Endothelial cell (in vitro differentiated cells): ENCODE measurements at places on chromosomes 11 and 22.

DNA sequence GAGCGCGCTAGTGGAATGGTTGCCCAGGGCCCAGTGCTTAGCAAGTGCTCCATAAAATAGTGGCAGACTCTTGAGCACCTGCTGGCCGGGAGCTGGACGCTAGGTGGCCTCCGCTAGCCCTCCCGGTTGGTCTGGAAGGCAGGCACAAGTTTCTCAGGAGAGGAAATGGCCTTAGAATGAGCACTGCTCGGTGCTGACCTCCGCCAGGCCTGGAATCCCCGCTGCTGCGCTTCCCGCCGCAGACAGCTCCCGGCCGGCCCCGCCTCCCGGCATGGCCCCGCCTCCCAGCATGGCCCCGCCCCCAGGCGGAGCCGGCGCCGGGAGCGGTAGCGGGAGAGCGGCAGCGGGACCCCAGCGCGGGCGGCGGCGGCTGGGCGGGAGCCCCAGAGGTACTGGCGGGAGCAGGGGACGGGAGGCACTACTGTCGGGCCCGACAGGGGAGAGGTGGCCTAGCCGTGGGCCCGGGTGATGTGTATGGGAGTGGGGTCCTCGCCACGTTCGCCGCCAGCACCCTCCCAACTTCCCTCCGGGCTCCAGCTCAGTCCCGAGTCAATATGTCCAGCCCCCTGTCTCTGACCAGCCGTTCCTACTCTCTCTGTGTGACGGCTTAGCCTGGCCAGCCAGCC, at the start of gene SIPA1:
SIPA1 (plus strand) TSS at position 308 of the 626 bp plus-strand sequence. CDS start 2,821 bp downstream, outside the sequence.
- peak; percentile 93 for DNase-seq

DNA sequence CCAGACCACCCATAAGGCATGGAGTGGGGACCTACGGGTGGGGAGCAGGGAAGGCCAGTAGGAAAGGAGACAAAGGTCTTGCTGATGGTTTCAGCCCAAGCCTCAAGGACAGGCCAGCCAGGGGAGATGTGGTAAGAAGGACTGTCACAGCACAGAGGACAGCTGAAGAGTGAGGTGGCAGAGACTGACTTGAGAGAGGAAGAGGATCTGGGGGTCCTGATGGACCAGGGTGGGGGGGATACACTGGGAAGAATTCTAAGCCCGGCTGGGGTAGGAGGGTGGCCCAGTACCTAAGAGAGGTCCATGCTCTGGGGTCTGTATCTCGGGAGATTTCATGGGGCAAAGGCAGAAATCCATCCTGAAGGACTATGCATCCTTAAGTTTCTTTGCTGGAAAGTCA, 66.1 kb upstream of the THY1 start:
- no peak for DNase-seq

DNA sequence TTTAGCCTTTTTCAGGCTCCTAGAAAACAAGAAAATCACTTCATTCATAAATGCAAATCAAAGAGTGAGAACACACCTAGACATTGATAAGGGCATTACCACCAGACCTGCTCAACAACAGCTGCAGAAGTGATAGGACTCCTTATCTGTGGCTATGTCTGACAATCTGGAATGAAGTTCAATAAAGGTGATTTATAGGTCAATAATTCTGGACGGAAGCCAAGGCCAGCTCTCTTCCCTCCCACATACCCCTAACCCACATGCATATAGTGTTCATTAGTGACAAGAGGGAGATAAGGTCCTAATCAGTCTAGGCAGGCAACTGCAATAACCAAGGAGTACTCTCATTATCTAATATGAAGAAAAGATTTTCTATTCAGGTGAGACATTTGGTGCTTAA, 111.3 kb downstream of the ETS1 start:
- DNase-seq: no peak

DNA sequence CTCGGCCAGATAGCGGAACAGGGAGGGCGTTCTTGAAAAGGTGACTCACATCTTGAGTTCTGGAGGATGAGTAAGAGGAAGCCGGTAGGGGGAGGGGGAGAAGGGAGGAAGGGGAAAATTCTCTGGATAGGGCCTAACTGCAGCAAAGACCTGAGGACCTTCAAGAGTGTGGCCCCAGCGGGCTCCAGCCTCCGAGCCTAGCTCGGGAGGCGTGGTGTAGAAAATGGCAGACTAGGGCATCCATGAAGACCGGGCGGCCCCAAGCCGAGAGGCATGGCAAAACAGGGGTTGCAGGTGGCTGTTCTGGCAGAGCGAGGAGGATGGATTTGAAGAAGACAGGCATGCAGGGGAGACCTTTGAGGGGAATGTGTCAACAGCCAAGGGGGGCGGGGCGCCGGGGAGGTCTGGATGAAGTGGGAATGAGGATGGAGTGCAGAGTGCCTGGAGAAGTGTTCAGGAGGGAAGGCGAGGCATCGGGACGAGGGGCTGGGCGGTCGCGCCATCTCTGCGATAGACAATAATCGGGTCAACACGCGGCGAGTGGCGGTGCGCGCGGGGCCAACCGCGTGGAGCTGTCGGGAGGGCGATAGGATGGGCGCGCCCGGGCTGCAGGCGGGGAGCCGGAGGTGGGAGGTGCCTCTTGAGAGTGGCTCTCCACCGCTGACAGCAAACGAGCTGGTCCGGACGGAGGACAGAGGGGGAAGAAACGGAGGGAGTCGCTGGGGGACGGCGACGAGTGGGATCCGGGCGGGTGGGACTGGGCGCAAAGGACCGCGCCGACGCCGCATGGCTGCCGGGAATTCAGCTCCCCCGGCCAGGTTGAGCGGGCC, 40.0 kb upstream of the CREB3L1 start:
- DNase-seq: peak; percentile 56

DNA sequence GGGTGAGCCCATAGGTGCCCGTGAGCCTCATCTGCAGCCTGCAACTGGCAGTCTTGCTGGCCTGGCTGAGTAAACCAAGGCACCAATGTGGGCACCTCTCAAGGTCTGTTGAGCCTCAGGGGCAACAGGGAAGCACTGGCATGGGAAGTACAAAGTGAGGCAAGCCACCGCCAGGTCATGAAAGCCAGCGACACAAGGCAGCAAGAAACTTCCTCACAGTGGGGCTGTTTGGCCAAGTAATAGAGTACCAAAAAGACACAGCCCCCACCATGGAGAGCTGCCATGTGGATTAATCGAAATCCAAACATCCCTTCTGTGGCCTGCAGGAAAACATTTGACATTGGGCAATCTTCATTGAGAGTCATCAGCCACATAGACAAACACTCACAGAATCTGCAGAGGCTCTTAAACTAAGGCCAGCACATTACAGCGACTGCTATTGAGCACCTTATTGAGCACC, 43.6 kb upstream of the FIBIN start:
- no peak for DNase-seq

- DNase-seq: no peak
These were observed 14.0 kb upstream of the MMP7 start for GRCh38 chr11:102544594-102544993.

DNA sequence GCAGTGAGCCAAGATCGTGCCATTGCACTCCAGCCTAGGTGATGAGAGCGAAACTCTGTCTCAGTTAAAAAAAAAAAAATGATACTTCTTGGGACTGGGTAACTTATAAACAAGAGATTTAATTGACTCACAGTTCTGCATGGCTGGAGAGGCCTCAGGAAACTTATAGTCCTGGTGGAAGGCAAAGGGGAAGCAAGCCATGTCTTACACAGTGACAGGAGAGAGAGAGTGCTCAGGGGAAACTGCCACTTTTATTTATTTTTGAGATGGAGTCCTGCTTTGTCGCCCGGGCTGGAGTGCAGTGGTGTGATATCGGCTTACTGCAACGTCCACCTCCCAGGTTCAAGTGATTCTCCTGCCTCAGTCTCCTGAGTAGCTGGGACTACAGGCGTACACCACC, 8.2 kb downstream of the SDF2L1 start:
- no peak for DNase-seq

DNA sequence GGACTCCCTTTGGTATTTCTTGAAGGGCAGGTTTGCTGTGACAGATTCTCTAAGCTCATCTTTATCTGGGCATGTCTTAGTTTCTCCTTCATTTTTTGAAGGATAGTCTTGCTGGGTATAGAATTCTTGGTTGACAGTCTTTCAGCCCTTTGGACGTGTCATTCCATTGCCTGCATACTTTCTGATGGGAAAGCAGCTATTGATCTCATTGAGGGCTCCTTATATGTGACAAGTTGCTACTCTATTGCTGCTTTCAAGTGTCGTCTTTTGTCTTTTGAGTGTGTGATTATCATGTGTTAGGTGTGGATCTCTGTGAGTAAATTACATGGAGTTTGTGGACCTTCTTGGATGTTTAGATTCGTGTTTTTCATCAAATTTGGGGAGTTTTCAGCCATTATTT, 21.9 kb downstream of the IGHMBP2 start:
- DNase-seq: no peak

GRCh38 chr22:41364955-41365354, 16.8 kb upstream of the TEF start:
- DNase-seq: no peak

DNA sequence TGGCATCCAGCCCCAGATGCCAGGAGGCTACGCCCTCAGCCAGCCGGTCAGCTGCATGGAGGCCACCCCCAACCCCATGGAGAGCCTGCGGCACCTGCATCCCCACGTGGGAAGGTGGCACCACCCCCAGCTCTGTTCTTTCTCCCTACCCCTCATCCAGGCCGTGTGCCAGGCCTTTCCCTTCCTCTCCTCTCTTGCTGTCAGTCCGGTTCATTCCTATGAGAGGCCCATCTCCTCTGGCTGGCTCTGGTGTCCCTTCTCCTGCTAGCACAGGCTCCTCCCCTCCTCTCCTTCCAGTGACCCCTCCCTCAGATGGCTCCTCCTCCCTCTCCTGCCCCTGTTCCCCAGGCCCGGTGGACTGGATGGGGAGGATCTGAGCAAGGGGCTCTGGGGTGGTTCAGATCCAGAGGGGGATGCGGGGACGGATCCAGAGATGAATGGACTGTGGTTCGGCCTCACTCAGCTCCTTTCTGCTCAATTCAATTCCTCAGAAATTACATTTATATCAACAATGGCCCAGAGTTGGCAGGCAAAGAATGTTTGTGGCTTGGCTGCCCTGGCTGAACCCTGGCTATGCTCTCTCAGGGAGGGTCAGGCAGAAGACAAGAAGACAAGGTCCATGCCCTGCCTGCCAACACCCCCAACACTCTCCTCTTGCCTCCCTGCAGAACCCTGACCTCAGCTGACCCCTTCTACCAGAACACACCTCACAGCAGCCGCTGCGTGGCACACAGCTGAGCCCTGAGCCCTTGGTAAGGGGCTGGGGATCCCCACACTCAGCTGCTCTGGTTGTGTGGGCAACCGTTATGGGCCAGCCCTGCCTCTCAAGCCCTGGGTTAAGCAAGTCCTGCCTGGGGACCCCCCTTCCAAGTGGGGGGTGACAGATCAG, 18.5 kb upstream of the LRRC10B start:
- no peak for DNase-seq

- DNase-seq: no peak
These were observed 39.3 kb downstream of the KCNJ4 start for GRCh38 chr22:38415561-38416321.

DNA sequence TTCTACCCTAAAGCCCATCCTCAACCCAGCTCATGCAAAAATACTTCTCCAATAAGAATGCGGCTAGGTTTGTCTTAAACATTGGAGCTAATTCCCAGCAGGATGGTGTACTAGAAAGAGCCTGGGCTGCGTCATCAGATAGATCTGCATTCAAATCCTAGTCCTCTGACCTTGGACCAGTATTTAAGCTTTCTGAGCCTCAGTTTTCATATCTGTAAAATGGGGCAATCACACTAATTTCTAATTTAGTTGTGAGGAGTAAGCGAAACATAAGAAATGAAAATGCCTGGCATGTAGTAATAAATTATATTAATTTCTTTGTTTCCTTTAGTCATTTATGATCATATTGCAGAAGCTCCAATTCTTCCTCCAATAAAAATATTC, 32.2 kb upstream of the ACCSL start:
- no peak for DNase-seq

DNA sequence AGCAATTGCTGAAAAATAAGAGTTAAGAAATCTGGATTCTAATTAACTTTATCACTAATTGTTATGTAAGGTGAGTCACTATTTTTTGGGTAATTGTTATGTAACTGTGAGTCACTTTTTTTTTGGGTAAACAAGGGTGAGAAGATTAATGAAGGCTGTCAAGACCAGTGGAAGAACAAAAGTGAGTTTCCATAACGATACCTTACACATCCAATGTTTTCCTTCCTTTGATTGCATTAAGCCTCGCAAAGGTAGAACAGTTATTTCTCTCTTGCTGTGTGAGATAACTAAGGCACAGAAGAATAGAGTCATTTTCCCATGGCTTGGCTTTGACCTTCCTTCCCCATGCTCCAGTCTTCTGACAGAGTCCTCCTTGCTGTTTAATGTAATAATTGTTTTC, 374.7 kb downstream of the DDX10 start:
- DNase-seq: no peak

GRCh38 chr11:116696381-116696941, 76.3 kb downstream of the BUD13 start:
- DNase-seq: no peak

DNA sequence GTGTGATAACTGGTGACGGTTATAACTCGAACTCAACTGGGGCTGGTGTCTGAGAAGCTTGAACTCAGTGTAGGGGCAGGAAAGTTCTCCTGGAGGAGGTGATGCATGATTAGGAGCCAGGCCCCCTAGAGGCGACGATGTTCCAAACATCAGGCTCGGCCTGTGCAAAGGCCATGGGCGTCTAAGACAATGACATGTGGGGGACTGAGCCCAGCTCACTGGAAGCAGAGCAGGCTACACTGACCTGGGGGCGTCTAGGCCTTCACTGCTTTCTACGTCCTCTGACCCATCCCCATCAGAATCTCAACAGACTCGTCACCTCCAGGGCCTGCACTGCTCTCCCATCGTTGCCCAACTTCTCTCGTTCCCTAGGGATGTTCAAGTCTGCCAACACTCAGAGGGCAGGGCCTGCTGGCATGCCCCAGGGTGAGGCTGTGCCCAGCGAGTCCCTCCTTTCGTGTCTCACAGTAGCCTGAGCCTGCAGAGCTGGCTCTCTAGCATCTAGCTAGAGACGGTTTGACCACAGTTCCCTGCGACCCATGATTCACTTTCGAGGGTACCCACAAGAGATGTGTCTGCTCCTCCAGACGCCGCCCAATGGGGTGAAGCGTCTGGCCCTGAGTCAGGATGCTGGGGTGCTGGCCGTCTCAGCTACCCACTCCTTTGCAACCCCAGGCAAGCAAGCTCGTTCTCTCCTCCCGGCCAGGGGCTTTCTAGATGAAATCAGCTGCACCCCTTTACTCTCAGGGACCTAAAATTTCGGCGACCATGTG, 1.1 kb upstream of the ATG16L2 start:
- peak; percentile 61 for DNase-seq

- peak; percentile 41 for DNase-seq
These were observed 679.9 kb upstream of the CCDC179 start for GRCh38 chr11:23540101-23540561.

DNA sequence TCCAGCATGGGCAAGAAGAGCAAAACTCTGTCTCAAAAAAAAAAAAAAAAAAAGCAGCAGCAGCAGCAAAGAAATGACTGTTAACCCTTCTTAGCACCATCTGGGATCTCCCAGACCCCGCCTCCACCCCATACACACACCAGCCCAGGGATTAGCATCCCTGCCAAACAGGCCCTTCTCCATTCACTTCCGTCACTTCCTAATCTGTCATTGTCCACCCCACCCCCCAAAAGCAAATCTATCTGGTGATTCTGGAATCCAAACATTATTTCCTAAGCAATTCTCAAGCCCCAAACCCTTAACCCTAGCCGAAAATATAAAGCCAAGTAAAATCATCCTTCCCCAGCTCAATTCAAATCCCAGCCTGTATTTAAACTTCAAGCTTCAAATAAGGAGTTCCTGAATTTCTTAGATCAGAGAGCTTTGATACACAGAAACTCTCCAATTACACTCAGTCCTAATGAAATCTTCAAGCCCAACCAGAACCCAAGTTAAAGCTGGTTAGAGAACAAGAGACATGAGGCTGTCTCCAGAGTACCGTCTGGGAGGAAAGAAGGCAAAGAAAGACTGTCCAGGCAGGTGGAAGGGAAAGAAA, 6.0 kb upstream of the AHNAK start:
- no peak for DNase-seq

GRCh38 chr11:68688881-68689280, 4.5 kb downstream of the GAL start:
- no peak for DNase-seq
